Lower lobe of right lung (tissue), 2 donors: ENCODE measurements at places on chromosomes 1 and 21. TPM values are rescaled to one million over a fixed set of nuclear protein-coding genes. Genes with fewer than 3 reads are reported as not detected.
A peak's percentile ranks its signal among the peaks of the same experiment; 100 is the strongest.

S100A9 gene
- 911 TPM for total RNA-seq

- no peaks in the 10 kb centered on the region for H3K4me1 ChIP-seq
- no peak for DNase-seq
Observed at GRCh38 chr1:30652152-30652841, 71.1 kb downstream of the MATN1 start.

- no peak overlapping the region for H3K4me3 ChIP-seq
- H3K27me3 ChIP-seq: no peaks in the 10 kb centered on the region
- H3K27ac ChIP-seq: no peak overlapping the region
- peaks cover 65% of the 10 kb centered on the region for H3K4me1 ChIP-seq
- H3K36me3 ChIP-seq: no peaks in the 10 kb centered on the region
- no peak for DNase-seq
Observed at GRCh38 chr1:27598295-27598687, 5.7 kb downstream of the AHDC1 start.

GRCh38 chr1:145988773-145989172, 7.6 kb downstream of the TXNIP start:
- no peak overlapping the region for H3K4me3 ChIP-seq
- H3K27ac ChIP-seq: peak overlapping the region; percentile 96
- peaks cover 15% of the 10 kb centered on the region for H3K36me3 ChIP-seq
- H3K27me3 ChIP-seq: no peaks in the 10 kb centered on the region
- DNase-seq: no peak
- peaks cover 66% of the 10 kb centered on the region for H3K4me1 ChIP-seq

KIF21B gene
- total RNA-seq: 4.7 TPM

GRCh38 chr21:17536381-17536780, 23.5 kb downstream of the CXADR start:
- H3K4me3 ChIP-seq: no peak overlapping the region
- H3K27me3 ChIP-seq: no peaks in the 10 kb centered on the region
- no peaks in the 10 kb centered on the region for H3K36me3 ChIP-seq
- DNase-seq: no peak
- H3K4me1 ChIP-seq: peaks cover 24% of the 10 kb centered on the region

KRTAP21-2 gene
- not detected for total RNA-seq

C8A gene
- total RNA-seq: not detected

DNA sequence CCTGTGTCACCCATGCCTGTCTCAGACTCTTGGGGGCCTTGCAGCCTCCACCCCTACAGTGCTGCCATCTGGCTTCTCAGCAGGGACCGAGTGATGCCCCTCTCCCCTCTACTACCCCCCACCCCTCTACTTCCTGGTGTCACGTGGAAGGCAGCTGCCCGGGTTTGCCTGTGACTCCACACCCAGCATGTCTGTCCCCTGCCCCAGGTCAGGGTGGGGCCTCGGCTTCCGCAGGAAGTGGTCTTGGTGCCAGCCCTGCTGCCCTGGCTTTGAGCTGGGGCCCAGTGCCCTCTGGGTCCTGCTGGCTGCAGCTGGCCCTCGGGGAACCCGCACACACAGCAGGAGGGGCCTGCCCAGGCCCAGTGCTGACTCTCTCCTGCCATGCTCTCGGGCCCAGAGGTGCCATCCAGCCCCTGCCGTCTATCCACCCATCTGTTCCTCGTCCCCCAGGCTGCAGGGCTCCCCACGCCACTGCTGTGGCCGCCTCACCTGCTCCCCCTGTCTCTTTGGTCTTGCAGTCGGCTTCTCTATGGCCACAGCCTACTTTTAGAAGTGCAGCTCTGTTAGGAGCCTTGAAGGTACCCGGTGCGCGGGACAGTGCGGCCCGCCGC, 24.0 kb downstream of the PLCH2 start:
- no peaks in the 10 kb centered on the region for H3K36me3 ChIP-seq
- peaks cover 48% of the 10 kb centered on the region for H3K27me3 ChIP-seq
- no peak for DNase-seq
- peaks cover 5% of the 10 kb centered on the region for H3K4me1 ChIP-seq
- no peak overlapping the region for H3K4me3 ChIP-seq
